HuH-7.5 (cell line): ENCODE measurements at places on chromosomes 16 and 17.
A peak's percentile ranks its signal among the peaks of the same experiment; 100 is the strongest.

DNA sequence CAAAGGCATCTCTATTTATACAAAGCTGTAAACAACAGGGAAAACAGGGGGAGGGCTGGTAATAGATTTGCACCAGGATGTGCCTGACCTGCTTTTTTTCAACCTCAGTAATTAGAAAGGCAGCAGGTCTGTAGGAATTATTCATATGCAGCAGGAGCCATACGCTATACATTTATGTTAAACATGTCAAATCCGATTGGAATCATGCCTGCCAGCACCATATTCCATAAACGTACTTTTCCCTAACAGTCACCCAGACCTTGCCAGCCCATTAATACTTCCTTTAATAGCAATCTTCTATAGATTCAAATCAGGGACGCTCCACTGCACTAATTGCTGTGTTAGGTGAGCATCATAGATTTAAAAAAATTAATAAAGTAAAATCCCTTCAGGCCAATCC, 223.9 kb downstream of the ZFHX3 start:
- no peak for DNase-seq

DNA sequence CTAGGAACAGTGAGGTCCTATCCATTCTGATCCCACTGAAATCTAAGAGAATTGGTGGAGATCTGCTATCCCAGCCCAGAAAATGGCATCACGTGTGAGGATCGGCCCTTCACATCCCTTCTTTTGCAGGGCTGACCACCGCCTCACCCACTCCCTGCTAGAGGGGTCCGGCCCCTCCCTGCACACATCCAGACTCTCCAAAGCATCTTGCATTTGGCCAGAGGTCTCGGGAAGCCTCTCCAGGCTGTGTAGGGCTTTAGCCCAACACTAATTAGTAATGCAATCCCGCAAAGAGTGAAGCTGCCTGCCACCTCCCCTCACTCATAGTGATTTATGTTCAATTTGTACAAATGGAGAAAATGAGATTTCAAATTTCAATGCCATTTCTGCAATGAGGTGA, 434.4 kb upstream of the ZFHX3 start:
- no peak for DNase-seq

GRCh38 chr16:74447578-74447977, 26.3 kb upstream of the CLEC18B start:
- DNase-seq = no peak

GRCh38 chr17:67995570-67996263, 552 bp downstream of the C17orf58 start:
- peak; percentile 30 for DNase-seq

- DNase-seq = no peak
These were observed 24.2 kb downstream of the FAM117A start for GRCh38 chr17:49739641-49740271.

GRCh38 chr17:34166352-34166751, 88.7 kb upstream of the CCL2 start:
- no peak for DNase-seq
